ENCODE measurements at places on chromosomes 2 and 18. TPM values are rescaled to one million over a fixed set of nuclear protein-coding genes. Genes with fewer than 3 reads are reported as not detected.

DNA sequence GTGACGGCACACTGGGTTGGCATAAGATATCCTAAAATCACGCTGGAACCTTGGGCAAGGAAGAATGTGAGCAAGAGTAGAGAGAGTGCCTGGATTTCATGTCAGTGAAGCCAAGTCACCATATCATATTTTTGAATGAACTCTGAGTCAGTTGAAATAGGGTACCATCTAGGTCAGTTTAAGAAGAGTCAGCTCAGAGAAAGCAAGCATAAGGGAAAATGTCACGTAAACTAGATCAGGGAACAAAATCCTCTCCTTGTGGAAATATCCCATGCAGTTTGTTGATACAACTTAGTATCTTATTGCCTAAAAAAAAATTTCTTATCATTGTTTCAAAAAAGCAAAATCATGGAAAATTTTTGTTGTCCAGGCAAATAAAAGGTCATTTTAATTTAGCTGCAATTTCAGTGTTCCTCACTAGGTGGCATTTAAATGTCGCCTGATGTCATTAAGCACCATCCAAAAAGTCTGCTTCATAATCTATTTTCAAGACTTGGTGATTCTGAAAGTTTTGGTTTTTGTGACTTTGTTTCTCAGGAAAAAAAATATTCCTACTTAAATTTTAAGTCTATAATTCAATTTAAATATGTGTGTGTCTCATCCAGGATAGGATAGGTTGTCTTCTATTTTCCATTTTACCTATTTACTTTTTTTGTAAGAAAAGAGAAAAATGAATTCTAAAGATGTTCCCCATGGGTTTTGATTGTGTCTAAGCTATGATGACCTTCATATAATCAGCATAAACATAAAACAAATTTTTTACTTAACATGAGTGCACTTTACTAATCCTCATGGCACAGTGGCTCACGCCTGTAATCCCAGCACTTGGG lies 19.6 kb downstream of the RSAD2 start:
- DNase-seq: no peak

- no peak for DNase-seq
Observed at GRCh38 chr2:38560092-38560491, 42.6 kb downstream of the HNRNPLL start.

DNA sequence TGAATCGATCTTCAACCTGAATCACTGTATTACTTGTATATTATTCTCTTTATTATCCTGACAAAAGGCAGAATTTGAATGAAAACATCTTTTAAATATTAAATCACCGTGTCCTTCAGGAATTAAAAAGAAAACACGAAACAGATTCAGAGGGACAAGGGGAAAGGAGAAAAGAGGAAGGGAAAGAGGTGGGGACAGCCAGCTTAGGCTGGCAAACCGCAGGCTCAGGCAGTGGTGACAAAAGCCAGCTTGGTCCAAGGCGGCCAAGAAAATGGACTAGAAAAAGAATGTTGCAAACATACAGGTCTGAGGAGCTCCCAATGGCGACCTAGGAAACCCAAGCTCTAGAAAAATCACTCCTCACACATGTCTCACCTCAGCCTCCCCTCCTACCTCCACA lies 6.8 kb downstream of the B4GALT6 start:
- DNase-seq: no peak

GRCh38 chr2:101087638-101088037 lies 63.5 kb downstream of the TBC1D8 start:
- DNase-seq: no peak

DNA sequence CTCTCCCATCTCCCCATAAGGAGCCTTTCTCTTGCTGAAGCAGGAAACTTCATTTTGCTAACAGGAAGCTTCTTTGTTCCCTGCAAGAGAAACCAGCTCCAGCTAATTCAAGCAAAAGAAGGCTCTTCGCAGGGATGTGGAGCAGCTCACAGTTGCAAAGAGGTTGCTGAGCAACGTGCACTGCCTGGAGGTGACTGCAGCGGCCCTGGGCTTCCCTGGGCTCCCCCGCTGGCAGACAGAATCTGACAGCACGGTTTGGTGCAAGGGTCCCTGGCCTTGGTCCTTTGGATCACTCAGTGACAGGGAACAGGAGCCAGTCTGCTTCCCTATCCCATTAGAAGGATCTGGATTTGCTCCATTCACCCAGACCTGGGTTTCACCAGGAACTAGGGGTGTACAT lies 25.8 kb downstream of the GPR55 start:
- no peak for DNase-seq

DNA sequence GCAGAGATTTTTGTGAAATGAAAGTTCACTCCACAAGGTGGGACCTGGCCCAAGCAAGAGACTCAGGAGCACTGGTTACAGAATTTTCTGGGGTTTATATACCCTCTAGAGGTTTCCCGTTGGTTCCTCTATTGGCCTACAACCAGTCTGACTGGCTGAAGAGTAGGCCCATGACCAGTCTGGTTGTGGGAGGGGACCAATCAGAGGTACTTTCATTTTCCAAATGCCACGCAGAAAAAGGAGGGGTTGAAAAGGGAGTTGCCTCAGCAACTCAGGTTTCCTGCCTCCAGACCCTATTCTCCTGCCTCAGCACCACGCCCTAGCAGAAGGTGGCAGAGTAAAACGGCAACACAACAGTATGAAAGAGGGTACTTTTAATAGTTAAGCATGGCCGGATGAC lies 98.4 kb downstream of the COLEC12 start:
- no peak for DNase-seq

- DNase-seq: no peak
Observed at GRCh38 chr2:16625759-16626158, 39.9 kb downstream of the CYRIA start.

DNA sequence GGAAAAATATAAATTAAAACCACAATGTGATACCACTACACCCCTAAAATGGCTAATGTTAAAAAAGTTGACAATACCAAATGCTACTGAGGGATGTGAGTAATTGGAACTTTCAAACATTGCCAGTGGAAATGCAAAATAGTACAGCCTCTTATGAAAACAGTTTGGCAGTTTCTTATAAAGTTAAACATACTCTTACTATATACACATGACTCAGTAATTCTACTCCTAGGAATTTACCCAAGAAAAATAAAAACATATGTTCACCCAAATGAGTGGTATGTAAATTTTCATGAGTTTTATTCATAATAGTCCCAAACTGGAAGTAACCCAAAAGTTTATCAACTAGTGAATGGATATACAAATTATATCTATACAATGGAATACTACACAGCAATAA lies 228.0 kb downstream of the CYP26B1 start:
- DNase-seq: no peak

- DNase-seq: no peak
Observed at GRCh38 chr18:26729449-26729848, 136.1 kb downstream of the AQP4 start.

DNA sequence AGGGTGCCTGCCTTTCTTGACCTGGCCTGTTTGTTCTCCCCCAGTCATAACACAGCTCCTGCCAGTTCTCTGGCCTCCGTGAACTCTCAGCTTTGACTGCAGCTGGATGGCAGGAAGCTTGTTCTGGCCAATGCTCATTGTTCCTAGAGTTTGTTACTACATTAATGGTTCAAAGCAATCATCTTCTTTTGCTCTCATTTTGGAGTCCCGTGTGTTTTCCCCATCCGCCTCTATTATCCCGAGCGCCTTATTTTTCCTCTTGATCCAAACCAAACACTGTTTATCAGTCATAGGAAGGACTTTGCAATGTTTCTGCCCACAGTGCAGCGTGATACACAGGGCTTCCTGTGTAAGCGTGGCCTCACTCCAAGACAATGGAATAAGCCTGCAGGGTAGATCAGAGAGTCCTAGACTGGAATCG lies 184.3 kb upstream of the APCDD1 start:
- no peak for DNase-seq

- no peak for DNase-seq
Observed at GRCh38 chr18:21722687-21723086, 17.9 kb upstream of the MIB1 start.

DNA sequence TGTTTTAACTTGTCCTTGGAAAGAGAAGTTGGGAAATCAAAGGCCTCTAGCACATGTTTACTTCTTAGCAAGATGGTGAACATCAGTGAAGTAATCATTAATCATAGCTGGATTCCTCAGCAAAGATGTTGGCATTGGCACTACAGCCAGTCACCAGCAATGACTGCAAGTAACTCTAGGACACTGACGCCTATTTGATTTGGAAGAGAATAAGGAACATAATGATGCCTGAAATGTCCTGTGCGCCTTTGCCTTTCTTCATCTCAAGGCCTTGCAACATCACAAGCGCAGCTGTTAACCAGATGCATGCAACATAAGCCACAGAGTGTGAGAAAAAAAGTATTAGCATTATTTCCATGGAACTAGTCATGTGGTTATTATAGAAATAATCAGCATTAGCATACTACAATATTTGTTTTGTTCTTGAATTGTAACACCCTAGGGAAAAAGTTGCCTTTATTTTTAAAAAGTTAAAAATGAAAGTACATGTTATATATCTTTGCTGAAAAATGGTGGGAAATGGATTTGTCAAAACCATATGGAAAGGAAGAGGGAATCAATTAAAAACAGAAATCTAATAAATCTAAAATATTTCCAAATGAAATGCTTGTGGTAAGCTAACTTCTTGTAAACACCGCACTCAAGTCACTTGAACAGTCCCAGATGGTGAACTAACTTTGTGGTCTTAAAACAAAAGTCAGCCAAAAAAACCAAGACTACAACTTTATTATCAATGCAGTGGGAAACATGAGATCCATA lies 55.6 kb downstream of the THADA start:
- no peak for DNase-seq

DNA sequence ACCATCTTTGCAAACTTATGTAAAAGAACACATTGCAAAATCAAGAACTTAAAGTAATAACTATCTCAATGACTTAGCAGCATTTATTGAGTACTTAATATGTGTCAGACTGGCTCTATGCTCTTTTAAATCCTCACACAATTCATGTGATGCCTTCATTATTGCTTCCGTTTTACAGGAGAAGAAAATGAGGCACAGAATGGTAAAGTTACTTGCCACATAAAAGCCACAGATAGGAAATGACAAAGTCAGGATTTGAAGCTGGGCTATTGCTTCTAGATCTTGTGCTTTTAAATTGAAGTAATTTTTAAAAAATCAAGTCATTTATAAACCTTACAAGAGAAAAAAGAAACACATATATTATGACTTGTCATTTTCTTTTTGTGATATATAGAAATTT lies 174.2 kb downstream of the WDR7 start:
- DNase-seq: no peak

DNA sequence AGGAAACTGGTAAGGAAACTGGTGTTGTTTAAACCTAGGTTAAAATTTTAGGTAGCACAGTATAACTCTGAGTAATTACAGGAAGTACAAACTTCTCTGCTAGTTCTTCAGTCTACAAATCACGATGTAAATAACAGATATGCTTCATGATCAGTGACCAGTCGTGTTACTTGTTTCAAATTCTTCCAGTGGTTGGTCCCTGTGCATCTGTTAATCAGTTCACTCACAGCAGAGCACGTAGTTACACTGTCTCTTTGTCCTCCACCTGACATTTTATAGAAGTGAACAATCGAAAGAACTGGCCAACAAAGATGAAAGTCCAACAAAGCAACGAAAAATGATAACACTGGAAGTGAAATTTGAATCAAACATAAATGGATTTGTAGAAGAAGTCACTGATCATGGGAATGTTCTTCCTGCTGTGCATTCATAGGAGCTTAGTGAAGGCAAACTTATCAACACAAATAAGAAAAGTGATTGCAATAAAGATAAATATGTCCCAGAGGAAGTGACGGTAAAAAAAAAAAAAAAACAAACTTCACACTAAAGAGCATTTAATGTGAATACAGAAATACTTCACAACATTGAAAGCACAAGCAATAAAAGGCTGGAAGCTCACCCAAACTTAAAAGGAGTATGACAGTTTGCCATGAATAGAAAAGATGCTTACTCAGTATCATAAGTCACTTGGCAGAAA lies 7.0 kb downstream of the EIF2AK2 start:
- peak; percentile 37 for DNase-seq

DNA sequence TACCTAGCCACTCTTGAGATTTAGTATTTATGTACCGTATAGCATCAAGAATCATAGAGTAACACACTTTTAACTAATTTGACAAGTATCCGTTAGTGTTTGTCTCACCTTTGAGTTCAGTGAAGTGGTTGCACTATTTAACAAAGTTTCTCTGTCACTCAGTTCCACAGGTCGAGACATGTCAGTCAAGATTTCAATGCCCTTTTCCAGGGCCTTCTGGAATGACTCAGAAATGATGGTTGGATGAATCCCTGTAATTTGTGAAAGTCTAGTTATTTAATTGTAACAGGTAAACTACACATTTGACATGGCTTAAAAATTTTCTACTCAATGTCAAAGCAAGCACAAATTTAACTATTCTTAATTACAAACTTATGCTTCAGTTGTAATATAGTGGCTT lies 9.7 kb downstream of the CCT4 start:
- no peak for DNase-seq

DNA sequence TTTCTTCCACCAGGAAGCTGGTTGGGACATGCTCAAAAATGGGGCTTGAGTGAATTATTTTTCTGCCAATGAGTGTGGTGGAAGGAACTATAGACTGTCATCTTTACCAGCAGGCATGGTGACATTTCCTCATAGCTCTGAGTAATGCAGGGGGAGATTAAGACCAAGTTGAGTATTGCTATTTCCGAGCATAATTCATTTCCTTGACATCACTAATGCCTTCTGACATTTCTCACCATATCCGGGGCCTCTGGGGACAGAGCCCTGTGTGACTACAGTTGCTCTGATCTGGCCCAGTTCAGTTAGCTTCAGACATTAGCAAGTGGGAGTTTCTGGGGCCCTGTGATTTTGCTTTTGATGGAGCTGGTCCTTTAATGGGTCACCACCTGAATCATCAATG lies 410.4 kb downstream of the MEIS1 start:
- no peak for DNase-seq

DNA sequence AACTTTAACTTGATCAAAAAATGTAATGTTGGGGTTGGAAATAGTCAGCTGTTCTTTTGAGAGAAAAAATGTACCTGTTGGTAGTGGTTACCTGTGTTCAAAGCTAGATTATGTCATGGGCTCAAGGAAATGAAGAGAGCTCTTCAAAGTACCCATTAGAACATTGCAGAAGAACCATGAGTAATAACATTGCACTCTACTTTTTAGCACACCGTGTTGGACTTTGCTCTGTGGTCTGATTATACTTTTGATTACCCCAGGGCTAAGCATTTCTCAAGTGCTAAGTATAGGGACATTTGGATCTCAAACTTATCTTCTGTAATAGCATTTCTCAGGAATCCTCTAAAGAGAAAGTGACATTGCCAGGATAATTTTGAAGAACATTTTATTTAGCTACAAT lies 1122.8 kb upstream of the CELF4 start:
- no peak for DNase-seq

Gene SPP2
- not detected for total RNA-seq

Gene CHMP1B
- total RNA-seq: 44.3 TPM

Gene MEIS1
- not detected for total RNA-seq

Gene SPAG16
- 7.9 TPM for total RNA-seq

Gene C2orf66
- not detected for total RNA-seq

Gene FTCDNL1
- 2.3 TPM for total RNA-seq

Measured in CD4-positive, alpha-beta memory T cell (primary cell).